ENCODE measurements at places on chromosomes 4 and X.

DNA sequence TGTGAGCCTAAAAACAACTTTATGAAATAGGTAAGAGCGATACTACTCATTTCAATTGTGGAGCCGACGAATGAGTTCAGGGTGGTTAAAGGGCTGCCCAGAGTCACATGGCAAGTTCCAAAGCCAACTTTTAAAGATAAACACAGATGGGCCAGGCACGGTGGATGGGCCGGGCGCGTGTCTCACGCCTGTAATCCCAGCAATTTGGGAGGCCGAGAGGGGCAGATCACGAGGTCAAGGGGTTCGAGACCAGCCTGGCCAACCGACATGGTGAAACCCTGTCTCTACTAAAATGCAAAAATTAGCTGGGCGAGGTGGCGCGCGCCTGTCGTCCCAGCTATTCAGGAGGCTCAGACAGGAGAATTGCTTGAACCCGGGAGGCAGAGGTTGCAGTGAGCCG lies 914 bp upstream of the C4orf36 start:
- no peak for DNase-seq

DNA sequence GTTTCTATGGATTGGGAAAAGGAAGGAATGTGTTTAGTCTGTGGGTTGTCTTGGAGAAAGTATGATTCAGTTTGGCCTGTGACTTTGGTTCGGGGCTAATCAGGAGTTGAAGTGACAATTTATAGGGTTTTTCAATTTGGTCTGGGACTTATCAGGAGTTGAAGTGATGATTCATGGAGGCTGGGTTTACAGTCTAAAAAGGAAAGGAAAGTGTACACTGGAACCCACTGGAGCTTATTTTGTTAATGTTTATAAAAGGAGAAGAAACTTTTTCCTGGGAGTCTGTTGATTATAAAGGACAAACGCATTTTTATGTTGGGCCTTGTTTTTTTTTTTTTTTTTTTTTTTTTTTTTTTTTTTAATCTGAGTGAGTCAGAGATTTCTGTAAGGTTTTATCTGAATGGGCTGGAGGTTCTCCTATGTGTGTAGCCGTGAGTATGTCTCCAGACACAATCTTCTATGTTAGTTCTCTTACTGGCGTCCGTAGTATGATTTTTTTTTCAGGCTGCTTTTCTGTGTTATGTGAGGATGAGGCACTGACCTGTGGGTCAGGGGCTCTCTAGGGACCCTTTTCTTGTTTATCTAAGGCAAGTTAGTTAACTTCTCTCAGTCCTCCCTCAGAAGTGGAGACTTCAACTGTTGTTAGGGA lies 33.0 kb upstream of the RAB9B start:
- no peak for DNase-seq

DNA sequence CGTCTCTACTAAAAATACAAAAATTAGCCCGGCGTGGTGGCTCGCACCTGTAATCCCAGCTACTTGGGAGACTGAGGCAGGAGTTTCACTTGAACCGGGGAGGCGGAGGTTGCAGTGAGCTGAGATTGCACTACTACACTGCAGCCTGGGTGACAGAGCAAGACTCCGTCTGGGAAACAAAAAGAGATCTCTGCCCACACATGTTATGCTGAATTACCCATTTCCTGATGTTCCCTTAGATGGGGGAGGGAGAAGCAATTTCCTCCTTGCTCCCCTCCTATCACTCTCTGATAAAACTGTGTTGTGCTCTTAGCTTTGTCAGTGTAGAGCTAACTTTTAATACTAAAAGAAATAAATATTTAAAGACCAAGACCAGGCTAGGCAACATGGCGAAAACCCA lies 102.5 kb downstream of the LARP7 start:
- DNase-seq: no peak

DNA sequence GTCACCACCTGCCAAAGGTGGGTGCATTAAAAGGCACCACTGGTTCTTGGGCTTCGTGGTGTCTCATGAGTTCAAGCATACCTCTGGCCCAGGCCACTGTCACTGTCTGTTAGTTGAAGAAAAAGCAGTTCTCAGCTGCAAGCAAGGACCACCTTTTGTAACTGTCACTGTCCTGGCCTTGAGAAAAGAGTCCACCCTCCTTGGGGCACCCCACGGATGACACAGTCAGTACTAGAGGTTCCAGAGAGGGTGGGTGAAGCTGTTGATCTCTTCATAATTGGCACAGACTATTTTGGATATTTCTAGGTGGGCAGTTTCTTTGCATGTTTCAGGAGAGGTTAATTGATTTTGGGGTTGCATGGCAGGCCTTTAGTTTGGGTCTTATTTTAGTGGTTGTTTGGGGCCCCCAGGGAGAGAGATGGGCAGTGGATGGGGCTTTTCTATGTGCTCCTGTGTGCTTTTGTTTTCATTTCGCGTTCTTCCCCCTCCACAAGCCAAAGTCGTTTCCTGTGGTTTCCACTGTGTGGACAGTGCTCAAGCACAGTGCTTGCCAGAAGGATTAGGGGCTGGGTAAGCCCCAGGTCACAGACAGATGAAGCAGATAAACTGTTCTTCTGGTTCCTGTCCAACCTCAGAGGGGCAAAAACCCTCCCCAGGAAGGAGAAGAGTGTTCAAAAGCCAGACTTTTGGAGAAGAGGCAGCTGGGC lies 156.2 kb upstream of the PPP1R2C start:
- DNase-seq: no peak

DNA sequence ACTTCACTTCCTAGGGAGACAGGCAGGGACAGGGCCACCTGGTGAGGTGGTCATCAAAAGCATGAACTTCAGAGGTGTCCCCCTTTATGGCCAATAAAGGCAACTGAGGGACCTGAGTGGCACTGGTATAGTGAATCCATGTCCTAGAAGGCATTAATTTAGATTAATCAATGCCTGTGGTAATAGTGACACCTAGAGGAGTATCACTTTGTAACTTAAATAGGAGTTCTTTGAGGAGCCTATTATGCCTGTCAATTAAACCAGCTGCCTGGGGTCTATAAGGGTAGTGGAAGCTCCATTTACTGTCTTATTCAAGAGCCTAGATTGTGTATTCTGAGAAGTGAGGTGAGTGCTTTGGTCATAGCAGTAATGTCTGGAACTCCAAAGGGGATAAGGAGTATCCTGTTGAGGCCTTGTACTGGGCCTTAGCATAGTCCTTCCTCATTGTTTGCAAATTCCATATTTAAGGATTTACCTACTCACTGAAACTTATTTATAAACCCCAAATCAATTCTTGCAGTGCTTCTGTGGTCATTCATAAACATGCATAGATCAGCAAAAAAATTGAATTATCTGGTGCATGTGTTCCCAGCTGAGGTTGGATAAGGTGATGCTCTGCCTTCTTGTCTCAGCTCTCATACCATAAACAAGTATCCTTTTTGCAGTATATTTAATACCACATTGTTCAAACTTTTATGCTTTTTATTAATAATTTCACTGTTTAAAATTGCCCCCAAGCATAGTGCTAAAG lies 213.8 kb upstream of the RADX start:
- no peak for DNase-seq

DNA sequence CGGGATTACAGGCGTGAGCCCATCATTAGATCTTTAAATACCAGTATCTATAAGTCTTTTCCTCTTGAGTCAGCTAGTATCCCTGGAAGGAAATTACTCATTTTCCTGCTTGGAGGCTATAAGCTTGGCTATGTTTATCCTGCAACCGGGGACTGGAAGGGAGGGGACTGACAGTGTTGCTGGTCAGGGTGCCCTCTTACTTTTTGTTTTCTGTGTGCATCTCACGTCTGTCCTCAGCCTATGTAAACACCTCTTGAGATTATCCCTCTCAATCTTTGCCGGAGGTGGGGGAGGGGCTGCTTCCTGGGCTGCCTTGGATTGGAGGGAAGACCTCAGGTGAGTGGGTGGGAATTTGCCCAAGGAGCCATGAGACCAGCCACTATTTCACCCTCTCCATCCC lies 37.0 kb downstream of the HTT start:
- DNase-seq: no peak

DNA sequence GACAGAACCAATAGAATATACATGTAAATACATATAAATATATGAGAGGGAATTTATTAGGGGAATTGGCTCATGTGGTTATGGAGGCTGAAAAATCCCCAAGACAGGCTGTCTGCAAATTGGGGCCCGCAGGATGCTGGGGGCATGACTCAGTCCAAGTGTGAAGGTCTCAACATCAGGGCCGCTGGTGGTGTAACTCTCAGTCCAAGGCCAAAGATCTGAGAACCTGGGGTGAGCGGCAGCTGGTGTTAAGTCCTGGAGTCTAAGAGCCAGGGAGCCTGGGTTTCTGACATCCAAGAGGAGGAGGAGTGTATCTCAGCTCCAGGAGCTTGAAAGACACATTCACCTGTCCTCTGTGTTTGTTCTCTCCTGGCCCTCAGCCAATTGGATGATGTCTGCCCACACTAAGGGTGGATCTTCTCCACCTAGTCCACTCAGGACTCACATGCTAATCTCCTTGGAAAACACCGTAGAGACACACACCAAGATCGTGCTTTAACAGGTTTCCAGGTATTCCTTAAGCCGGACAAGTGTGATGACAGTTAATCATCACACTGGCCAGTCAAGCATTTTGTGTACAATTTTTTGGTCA lies 28.9 kb downstream of the TIGD2 start:
- DNase-seq: no peak

GRCh38 chr4:24930151-24930550 lies 17.3 kb upstream of the CCDC149 start:
- no peak for DNase-seq

GRCh38 chr4:110503270-110504083 lies 27.5 kb downstream of the ENPEP start:
- DNase-seq: no peak

- DNase-seq: no peak
Measured at GRCh38 chr4:66694739-66695138, 850.6 kb downstream of the CENPC start.

DNA sequence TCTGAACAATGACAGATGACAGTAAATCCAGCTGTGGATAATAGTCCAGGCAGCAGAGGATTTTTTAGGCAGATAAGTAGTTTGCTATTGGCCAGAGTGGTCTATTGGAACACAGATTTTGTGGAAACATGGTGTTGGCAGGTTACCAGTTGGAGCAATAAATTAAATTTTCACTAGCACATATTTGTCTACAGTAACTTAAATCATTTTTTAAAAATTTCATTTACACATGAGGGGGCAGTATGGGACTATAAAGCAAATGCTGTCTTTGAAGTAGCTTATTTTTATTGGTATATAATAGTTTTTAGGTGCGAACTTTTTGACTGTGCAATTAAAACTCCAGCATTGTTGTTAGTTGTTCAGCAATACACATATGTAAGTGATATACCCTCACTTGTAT lies 289.8 kb downstream of the ARHGAP10 start:
- DNase-seq: no peak

DNA sequence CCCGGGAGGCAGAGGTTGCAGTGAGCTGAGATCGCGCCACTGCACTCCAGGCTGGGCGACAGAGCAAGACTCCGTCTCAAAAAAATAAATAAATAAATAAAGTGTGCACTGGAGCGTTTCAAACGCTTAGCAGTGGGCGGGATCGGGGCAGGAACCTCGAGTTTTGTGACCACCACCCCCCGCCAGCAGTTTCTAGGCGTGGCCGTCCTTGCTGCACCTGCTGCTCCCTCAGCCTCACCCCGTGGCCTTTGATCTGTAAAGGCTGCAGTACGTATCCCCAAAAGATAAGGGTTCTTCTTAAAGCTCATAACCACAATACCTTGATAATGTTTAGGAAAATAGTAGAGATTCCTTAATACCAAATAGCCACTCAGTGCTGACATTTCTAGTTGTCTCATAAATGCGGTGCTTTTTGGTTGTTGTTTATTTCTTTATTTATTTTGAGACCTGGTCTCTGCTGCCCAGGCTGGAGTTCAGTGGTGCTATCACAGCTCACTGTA lies 33.2 kb downstream of the PCGF3 start:
- DNase-seq: no peak

DNA sequence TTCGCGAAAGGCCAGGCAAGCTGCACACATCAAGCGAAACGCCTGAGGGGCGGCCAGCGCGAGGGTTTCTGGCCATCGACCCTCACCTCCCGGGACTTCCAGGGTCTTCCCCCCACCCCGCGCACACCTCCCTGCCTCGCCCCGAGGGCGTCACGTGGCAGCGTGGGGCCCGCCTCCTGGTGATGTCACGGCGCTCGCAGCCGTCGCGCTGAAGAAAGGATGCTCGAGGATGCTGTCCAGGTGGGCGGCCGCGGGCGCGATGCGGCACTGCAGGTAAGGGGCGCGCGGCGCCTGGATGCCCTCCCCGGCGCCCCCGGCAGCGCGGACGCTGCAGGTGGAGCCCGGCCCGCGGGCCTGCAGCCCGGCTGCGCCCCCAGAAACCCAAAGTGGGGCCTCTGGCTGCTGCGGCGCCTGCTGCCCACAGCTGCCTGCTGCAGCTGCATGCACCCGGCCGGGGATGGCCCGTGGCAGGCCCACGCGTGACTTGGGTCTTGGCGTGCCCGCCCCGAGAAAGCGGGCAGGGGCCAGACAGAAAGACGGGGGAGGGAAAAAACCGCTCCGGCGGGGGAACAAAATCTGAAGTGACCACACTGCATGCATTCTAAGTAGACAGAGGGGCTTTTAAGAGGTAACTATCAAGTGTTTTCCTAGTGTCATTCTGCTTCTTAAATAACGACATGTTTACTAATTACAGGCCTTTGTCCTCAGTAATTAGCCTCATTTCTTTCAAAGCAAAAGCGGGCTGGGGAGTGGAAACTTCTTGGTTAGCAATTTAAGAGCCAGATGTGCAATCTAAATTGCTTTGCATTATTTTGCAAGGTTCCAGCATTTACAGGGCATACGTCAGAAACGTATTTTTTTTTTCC lies 1.7 kb downstream of the CLCN4 start:
- no peak for DNase-seq

DNA sequence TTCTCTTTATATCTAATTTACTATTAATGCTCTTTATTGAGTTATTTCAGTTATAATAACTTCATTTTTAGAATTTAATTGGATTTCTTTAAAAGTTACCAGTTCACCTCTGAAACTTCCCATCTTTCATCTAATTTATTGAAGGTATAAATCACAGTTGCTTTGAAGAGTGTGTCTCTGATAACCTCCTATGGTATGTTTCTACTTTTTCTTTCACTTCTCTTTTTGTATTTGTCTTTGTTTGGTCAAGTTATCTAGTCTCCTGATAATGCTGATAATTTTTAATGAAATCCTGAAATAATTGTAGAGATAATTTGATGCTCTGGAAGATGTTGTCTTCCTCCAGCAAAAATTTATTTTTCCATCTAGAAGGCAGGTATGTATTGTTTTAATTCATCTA lies 141.6 kb upstream of the NPY2R start:
- DNase-seq: no peak

Data from stimulated activated CD4-positive, alpha-beta T cell treated with anti-CD3 and anti-CD28 coated beads, Interleukin-1b, Interleukin-23, amount 100 ng/mL, for 1 hour (primary cell).